ENCODE measurements at places on chromosomes 12 and 14. TPM values are rescaled to one million over a fixed set of nuclear protein-coding genes. Genes with fewer than 3 reads are reported as not detected.

Gene HOXC6
- polyA plus RNA-seq = 0.24 TPM

- DNase-seq = no peak
Measured at GRCh38 chr12:112443916-112444315, 25.2 kb downstream of the PTPN11 start.

DNA sequence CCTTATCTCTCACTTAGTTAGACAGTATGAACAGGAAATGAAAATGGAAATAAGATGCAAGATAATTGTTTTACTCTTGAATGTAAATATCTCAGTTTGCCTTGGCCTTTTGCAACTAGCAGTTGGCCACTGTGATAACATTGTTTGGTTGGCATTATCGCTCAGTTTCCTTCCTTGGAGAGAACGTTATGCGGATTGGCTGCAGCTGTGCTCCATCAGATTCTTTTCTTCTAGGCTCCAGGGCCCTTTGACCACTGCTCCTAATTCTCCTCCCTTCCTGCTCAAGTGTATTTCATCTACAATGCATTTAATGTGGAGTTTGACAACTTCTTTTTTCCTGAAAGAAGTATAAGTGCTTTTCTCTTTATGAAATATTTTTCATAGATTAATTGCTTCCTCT lies 284.2 kb downstream of the ADAMTS20 start:
- DNase-seq = peak; percentile 26

DNA sequence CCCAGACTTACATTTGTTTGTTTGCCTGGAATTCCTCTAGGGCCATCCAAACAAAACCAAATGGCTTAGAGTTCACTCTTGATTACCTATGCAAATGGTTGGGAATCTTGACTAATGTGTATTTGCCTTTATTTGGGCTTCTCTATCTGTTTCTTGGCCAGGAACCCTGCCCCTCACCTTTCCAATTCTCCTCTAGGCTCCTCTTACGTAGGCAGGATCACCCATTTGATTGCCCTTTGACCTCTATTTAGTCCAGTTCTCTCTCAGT lies 123.0 kb upstream of the DYRK2 start:
- no peak for DNase-seq

GRCh38 chr12:107788690-107789458 lies 14.4 kb downstream of the ASCL4 start:
- no peak for DNase-seq

DNA sequence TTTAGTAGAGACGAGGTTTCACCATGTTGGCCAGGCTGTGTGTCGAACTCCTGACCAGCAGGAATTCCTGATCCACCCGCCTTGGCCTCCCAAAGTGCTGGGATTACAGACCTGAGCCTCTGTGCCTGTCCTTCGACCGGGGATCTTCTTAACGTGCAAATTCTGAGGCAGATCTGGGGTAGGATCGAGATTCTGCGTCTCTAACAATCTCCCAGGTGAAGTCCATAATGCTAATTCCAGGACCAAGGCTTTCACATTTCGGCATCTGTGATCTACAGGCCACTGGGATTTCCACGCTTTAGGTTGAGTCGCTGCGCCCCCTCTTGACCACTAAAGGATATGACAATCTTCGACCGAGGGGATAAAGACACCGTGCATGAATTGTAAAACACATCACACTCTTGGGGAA lies 24.8 kb downstream of the FOS start:
- DNase-seq = peak; percentile 83

Gene SP1
- polyA plus RNA-seq = 26.6 TPM

GRCh38 chr12:51381226-51382079 lies 9.8 kb downstream of the GALNT6 start:
- peak; percentile 26 for DNase-seq
